ENCODE measurements at places on chromosomes 6 and 20. TPM values are rescaled to one million over a fixed set of nuclear protein-coding genes. Genes with fewer than 3 reads are reported as not detected.
A peak's percentile ranks its signal among the peaks of the same experiment; 100 is the strongest.

- no peak for DNase-seq
Measured at GRCh38 chr20:1328680-1329330, at the start of gene SDCBP2. TSS of gene SDCBP2 (minus strand) at chr20:1329139. CDS start at chr20:1320416, 8,723 bp downstream.

GRCh38 chr20:57938158-57939108 is 228.6 kb upstream of the PMEPA1 start:
- DNase-seq, result no peak

DNA sequence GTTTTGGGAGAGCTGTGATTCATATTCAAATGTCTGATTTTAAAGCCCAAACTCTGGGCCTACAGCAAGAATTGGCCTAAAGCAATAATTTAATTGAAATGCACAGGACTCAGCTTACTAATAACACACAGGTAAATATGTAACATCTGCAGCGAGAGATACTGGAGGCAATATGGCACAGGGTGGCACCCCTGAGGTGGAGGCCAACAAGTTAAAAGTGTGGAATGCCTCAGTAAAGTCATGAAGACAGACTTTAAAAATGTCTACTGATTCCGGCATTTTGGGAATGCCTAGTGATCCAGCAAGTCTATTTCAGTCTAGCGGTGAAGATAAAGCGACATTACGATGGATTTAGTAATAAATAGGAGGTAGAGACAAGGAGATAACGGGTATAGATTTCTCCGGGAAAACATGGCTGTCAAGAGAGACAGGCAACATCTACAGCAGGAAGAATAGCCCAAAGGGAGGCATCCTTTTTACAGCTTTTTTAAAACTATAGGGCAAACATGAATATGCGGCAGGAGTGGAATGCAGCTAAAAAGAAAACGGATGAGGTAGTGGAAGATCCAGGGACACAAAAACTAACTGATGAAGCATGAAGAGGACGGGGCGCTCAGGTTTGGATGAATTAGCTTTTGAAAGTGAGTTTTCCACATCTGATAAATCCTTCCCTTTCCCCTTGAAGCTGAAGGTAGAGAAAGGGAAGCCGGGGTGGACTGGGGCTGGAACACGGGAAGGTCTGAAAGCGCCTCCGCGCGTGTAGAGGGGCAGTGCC is 1.2 kb downstream of the NANP start:
- no peak for DNase-seq

DNA sequence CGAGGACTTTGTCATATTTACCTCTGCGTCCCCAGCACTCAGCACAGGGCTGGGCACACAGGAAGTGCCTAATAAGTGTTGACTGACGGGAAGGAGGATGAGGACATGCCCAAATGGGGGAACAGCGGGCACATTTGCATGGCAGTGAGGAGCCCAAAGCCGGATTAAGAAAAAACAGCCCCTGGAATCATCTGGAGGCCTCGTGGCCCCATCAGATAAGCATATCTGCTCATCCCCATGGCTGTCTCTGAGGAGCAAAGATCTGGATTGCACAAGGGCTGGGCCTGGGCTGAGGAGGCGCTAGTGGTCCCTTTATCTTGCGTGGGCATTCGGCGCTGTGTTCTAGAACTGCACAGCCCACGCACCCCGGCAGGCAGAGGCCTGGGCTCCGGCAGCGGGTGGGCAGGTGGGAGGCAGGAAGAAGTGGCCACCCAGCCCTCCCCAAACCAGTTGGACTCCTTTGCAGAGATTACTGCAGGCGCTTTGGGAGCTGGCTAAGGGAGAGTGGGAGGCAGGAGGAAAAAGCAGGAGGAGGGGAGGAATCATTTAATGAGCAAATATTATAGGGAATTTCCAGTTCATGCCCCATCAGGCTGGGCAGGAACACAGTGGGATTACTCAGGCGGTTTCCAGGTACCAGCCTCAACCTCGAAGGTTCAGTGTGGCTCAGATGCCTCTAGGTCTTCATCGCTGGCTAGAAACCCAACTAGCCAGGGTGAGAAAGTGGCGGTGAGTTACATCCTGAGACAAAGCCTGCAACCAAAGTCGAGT is 108.1 kb downstream of the CEBPB start:
- no peak for DNase-seq

ADGB gene
- not detected for total RNA-seq

GRCh38 chr20:46174469-46175126 is 56.5 kb downstream of the CD40 start:
- DNase-seq, result no peak

- no peak for DNase-seq
Measured at GRCh38 chr6:132768051-132768517, 10.4 kb upstream of the VNN2 start.

DNA sequence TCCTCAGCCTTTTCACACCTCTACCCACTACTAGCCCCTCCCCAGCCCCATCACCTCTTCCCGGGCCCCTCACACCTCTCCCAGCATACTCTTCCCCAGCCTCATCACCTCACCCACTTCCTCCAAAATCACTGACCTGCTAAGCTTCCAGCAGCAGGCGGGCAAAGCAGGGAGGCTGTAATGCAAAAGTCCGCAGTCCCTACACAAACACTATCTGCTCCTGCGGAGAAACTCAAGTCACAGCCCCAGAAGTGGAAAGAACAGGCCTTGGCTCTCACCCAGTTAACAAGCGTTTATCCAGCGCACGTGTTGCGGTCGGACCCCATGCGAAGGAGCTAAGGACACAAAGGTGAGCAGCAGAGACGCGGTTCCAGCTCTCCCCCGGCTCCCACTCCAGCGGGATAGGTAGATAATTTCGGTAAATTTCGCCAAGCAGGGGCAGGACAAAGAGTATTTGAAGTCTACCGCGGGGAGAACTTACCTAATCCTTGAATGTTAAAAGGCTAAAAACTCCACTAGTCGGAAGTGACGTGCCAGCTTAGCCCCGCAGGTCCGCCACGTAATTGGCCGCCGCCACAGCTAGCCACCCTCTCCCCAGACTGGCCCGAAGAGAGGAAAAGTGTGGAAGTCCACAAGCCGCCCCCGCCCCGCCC is 728 bp upstream of the TRIM39 start:
- no peak for DNase-seq

DNA sequence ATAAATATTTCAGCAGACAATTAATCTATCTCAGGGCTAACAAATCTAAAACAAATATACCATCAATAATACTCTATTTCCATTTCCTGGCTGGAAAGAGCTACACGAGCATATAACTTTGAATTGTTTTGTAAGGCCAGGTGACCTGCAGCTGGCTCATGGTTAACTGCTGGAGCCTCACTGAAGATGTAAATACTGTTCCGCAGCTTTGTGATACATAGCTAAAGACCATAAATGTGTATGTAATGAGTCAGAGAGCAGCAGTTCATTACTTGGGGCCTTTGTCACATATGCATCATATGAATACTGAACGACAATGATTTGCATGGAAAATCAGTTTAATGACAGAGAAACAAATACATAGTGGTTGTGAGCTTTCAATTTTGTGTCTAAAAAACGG is 109.4 kb upstream of the CCN2 start:
- no peak for DNase-seq

GRCh38 chr6:159854959-159855358 is 35.8 kb upstream of the MAS1 start:
- DNase-seq, result no peak

ZNF334 gene
- total RNA-seq, result 2.2 TPM

GRCh38 chr6:18451756-18452155 is 64.6 kb downstream of the RNF144B start:
- DNase-seq, result no peak

- no peak for DNase-seq
Measured at GRCh38 chr6:107550241-107550840, 60.4 kb downstream of the SOBP start.

DNA sequence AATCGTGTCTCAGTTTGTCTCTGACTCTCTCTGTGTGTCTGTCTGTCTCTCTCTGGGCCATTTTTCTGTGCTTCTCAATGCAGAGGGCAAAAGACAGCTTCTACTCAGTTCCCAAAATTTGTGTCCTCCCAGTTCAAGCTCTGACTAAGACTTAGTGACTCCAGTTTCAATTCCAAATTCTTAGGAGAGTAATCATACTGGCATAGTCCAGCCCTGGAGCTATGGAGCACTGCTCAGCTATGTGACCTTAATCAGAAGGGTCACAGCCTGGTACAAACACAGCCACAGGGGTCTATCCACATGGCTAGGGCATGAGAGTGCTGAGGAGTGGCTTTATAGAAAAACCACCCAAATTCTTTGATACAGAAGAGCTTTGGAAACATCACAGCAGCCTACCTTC is 91.9 kb downstream of the FOXF2 start:
- DNase-seq, result peak; percentile 87

- DNase-seq, result no peak
Measured at GRCh38 chr20:40525351-40525750, 163.7 kb downstream of the MAFB start.

DNA sequence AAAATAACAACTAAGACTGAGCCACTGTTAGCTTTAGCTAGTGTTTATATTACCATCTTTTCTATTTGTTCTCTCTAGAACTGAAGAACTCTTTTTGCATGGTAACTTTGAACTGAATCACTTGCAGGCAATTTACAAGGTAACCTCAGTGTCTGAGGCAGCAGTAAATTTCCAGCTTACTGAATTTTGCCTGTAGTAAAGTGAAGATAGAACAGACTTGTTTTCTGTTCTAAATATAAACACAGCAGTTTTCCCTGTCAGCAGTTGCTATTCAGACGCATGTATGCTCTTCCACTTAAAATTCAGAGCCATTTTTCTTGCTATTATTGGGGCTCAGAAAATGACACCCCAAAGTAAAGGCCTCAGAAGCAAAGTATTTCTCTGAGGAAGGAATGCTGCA is 974.0 kb upstream of the GJE1 start:
- no peak for DNase-seq

DNA sequence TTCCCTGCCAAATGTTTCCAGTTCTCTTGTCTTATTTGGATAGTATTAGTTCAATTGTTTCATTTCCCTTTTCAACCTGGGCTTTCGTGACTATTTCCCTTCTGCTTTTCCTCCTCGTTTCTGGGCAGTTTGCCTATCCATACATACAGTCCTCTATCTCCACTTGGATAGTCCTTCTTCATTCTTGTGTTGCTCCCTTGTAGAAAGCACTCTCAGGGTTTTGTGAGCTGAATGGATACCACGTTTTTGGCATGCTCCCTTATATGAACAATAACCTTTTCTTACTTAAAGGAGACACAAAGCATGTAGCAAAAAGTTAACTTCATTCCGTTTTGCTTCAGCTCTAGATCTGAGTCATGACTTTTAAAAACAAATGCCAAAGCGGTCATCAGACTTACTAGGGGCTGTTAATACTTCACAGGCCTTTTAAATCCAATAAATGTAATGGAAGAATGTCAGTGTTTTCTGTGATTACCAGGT is 16.6 kb downstream of the CRYBG1 start:
- peak; percentile 59 for DNase-seq

DLL1 gene
- 1.7 TPM for total RNA-seq

- DNase-seq, result no peak
Measured at GRCh38 chr6:22071270-22072041, 225.4 kb downstream of the PRL start.

SPAG4 gene
- 15.9 TPM for total RNA-seq

DNA sequence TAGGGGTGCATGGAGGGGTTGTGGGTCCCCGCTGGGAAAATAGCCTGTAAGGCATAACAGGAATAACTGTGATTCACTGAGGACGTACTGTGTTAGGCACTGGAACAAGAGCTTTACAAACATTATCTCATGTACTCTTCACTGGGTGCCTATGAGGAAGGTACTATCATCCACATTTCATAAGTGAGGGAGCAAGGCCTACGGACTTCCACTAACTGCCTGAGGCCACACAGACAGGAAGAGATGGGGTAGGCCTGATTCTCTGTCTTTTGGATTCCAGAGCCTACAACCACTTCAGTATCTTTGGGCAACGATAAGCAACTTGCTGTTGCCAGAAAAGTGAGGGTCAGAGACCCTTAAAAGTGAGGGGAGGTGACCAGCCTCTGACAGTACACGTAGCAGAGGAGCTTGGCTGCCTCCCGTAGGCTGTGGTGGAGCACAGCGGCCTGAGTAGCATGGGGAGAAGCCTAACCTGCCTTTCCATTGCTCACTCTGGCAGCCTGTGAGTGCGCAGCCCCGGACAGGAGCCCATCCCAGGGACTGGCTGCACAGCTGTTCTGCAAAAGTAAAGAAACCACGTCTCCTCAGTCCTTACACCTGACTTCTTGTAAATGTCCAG is 30.4 kb downstream of the PSMB1 start:
- no peak for DNase-seq

ABHD16B gene
- not detected for total RNA-seq

TINAG gene
- 17.9 TPM for total RNA-seq

GRCh38 chr6:8025191-8025590 is 39.0 kb downstream of the BLOC1S5 start:
- DNase-seq, result no peak

DNA sequence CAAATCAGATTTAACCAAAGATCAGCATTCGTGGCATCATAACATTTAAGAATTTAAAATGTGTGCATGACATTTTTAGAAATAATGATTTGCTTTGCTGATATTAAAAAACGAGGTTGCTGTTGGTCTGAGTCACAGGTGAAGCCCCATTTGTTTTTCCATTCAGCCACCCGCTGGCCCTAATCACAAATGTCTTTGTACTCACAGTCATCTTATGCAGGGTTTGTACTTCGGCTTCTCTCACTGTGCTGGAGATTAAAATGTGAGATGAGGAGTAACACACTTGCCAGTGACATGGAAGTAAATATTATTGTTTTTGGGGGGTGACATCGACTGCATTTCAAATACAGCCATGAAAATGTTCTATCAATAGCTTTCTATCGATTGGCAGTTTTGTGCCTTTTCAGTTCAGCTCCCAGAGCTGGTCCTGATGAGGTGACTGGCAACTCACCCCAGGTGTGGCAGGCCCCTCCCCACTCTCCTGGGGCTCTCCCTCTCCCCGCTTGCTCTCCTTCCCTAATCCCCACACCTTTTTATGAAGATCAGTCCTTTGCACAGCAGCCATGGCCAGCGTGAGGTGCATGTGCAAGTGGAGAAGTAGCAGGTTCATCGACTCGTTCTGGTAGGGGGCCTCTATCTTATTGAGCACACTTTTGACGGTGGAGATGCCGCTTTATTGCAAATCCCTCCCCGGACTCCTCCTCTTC is 58.8 kb upstream of the FUCA2 start:
- DNase-seq, result no peak

- no peak for DNase-seq
Measured at GRCh38 chr20:44888226-44889103, 3.0 kb downstream of the YWHAB start.

HLA-G gene
- 0.46 TPM for total RNA-seq

- no peak for DNase-seq
Measured at GRCh38 chr6:158868122-158868480, 48.9 kb upstream of the EZR start.

NRSN1 gene
- total RNA-seq, result not detected

LPA gene
- not detected for total RNA-seq

- DNase-seq, result no peak
Measured at GRCh38 chr6:133468591-133468990, 227.4 kb downstream of the EYA4 start.
